ENCODE measurements at places on chromosomes 12 and 14.

DNA sequence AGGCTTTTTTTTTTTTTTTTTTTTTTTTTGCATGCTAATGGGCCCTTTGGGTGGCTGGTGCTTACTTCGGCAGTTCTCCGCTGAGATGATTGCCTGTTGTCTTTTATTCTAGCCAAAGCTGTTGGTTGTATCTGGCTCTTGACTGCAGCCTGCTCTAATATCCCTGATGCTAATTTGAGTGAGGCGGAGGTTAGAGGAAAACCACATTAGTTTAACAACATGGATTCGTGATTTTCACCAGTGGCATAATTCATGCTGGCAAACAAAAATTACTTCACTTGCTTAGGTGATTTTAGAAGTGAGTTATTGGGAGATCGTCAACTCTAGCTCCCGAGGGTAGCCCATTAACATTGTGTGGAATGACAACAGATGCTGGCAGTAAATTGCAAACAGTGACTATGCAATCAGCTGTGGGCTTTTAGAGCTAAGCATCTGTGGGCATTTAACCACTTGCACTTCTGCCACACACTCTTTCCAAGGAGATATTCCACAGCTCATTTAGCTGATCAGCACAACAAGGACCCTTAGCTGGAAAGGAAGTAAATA lies 97.6 kb upstream of the ZDHHC17 start:
- DNase-seq, result no peak

DNA sequence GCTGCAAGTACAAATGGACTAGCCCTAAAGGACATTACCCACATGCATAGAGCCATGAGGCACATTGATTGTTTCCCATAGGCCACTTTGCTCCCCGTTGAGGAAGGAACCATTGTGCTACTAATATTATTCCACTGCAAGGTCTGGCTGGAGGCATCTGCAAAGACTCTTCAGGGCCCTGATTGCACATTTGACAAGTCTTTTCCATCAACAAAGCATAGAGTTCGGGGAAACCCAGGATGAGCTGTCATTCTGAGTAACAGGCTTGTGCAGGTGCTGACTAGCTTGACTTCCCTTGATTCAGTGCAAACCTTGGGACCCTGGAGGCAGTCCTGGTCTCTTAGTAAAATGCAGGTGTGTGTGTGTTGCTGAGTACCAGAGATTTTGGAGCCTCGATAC lies 73.8 kb downstream of the SUSD6 start:
- DNase-seq, result no peak

- DNase-seq, result no peak
Measured at GRCh38 chr12:10154145-10154496, 17.8 kb downstream of the OLR1 start.

- DNase-seq, result no peak
Measured at GRCh38 chr14:101977311-101978071, 13.1 kb downstream of the DYNC1H1 start.

DNA sequence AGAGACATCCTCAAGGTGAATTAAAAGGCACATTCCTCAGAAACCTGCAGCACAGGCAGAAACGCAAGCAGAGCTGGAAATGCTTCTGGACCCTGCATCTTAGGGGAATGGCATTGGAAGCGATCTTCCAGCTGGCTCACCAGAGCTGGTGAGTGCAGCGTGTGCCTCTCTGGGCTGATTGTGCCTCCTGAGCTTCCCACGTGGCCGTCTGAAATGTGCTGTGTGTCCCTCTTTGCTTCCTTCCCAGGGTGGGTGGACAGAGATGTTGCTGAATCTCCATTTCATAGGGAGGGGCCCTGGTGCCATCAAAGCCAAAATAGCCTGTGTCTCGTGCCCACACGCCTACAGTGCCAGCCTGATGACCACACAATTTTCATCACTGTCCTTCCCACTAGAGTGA lies 34.3 kb upstream of the TMEM132D start:
- DNase-seq, result no peak

DNA sequence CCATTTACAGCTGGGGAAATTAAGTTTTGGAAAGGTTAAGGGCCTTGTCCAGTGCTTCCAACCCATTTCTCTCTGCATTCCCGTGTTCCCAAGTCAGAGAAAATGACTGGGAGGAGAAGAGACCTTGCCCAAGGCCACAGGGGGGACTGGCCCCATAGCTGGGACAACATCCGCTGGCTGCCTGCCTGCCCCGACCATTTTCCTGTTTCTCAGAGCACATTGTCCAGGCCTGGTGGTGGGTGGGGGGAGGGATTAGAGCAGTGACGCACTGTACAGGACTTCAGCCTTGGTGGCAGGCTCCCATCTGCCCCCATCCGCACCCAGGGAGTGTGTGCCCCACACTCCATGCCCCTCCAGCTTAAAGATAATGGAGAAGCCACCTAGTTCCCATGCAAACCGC lies 27.7 kb downstream of the DIO3 start:
- DNase-seq, result peak; percentile 43

GRCh38 chr12:62319058-62319457 lies 58.9 kb downstream of the USP15 start:
- no peak for DNase-seq

DNA sequence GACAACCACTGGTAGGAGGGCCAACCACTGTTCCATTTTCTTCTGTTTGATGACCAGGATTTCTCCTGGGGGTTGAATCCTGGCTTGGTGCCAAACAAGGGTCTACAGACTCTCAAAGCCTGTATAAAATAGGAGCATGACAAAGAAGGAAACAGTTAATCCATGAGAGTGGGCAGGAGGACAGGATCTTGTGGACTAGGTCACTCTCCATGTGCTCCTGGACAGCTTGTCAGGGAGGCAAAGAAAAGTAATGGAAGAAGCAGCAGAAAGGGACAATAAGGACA lies 243.7 kb downstream of the AKAP6 start:
- DNase-seq, result no peak

DNA sequence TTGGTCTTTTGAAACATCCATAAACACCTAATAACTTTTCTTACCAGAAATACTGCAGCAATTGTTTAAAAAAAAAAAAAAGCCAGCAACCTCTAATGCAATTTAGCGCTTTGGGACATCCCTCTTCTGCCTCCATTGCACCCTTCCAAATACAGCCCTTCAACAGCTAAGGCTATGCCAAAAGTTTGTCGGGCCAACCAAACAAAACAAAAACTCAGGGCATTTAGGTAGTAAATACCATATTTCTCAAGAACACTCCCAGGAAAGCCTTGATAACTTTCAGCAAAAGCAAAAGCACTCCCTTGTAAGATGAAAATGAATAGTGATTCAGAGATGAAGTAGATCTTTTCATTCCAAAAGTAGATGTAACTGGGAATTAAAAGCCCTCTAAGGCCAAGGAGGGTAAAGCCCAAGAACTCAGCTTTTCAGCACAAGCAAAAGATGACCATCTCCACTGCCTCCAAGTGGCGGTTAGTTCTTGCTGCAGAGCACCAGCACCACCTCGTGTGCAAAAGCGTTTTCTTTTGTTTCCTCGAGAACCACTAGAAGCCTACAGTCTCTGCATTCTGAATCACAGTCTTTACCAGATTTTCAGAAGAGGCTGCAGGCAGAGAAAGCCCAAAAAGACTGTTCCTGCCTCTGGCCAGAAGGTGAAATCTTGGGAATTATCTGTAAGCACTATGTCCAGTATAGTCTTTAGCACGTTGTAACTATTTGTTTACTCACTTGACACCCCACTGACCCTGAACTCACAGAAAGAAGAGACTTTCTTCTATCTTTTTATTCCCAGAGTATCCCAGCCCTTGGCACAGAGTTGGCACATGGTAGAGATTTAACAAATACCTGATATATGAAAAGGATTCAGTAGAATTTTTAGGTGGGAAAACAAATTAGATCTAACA lies 53.1 kb downstream of the SIX6 start:
- DNase-seq, result peak; percentile 71

GRCh38 chr12:47527816-47528215 lies 178.0 kb downstream of the RPAP3 start:
- DNase-seq, result no peak

- peak; percentile 76 for DNase-seq
Measured at GRCh38 chr14:70821584-70822529, 12.5 kb upstream of the MAP3K9 start.

- DNase-seq, result no peak
Measured at GRCh38 chr12:125164541-125164940, 99.3 kb downstream of the AACS start.

DNA sequence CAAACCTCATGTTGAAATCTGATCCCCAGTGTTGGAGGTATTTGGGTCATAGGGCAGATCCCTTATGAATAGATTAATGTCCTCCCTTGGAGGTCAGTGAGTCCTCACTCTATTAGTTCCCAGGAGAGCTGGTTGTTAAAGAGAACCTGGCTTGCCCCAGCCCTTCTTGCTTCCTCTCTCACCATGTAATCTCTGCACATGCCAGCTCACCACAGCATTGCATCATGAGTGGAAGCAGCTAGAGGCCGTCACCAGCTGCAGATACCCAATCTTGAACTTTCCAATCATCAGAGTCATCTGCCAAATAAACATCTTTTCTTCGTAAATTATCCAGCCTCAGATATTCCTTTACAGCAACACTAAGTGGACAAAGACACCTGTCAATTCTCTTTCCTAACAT lies 161.8 kb upstream of the IGF1 start:
- DNase-seq, result no peak

DNA sequence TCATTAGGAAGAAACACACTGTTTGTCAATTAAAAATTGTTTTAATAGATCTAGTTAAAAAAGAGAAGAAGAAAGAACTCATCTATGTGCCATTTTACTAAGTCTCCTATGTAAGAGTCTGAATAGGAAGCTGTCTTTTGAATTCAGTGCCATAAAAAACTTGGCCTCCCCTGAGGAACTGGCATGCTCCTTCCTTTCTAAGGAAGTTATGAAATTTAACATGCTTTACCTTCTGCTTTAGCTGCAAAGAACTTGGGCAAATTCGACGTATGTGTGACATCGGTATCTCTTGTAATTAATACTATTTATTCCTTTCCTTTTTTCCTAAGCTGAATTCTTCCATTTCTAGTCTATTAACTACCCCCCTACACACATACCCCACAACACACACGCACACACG lies 12.5 kb downstream of the TM7SF3 start:
- no peak for DNase-seq

GRCh38 chr12:69509904-69510827 lies 40.0 kb downstream of the FRS2 start:
- DNase-seq, result no peak

GRCh38 chr12:41731061-41731460 lies 413.6 kb downstream of the GXYLT1 start:
- no peak for DNase-seq

DNA sequence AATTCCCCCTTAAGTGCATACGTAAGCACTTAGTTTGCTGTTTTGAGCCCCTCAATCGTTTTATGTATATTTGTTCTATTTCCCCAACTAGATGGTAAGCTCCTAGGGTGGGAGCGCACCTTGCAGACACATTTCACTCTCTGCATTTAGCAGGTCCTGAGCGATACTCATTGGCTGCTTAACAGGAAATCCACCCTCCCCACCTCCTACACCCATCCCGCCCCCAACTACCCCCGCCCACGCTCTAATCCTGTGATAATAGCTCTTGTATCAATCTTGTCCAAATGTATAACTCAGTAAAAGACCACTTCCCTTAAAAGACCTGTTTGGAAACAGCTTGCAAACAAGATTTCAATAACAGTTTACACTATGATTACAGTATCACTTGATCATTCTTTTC lies 8.1 kb downstream of the LPAR5 start:
- no peak for DNase-seq

GRCh38 chr12:122318607-122319605 lies 52.6 kb upstream of the VPS33A start:
- no peak for DNase-seq

- DNase-seq, result no peak
Measured at GRCh38 chr12:132295101-132295526, 34.3 kb downstream of the GALNT9 start.

- peak; percentile 38 for DNase-seq
Measured at GRCh38 chr14:76307786-76308780, 67.9 kb upstream of the ESRRB start.

DNA sequence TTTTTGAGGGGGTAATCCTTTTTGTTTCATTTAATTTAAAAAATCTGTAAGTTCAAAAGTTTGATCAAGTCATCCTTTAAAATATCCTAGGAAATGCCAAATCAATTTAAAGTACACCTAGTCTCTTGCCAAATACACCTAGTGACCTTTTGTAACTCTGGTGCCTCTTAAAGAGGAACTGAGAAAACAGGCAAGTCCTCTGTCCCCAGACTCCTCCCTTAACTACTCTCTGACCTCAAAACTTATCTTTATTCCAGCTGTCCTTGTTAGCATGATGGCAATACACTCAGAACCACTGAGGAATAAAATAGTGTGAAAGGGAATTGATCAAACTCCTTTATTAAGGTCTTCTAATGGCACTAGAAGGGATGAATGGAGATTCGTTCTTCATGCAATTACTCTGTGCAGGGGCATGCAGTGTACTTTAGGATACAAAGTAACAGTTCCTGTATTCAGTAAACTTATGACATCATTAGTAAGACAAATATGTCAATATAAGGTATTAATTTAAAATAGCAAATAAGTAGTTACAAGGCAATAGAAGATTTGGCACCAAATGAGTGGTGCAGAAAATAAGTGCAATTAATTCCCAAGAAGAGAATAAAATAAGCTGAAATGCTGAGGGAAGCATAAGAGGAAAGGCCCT lies 3.3 kb downstream of the FAR2 start:
- DNase-seq, result no peak

- DNase-seq, result no peak
Measured at GRCh38 chr14:97106609-97107008, 309.4 kb downstream of the VRK1 start.

DNA sequence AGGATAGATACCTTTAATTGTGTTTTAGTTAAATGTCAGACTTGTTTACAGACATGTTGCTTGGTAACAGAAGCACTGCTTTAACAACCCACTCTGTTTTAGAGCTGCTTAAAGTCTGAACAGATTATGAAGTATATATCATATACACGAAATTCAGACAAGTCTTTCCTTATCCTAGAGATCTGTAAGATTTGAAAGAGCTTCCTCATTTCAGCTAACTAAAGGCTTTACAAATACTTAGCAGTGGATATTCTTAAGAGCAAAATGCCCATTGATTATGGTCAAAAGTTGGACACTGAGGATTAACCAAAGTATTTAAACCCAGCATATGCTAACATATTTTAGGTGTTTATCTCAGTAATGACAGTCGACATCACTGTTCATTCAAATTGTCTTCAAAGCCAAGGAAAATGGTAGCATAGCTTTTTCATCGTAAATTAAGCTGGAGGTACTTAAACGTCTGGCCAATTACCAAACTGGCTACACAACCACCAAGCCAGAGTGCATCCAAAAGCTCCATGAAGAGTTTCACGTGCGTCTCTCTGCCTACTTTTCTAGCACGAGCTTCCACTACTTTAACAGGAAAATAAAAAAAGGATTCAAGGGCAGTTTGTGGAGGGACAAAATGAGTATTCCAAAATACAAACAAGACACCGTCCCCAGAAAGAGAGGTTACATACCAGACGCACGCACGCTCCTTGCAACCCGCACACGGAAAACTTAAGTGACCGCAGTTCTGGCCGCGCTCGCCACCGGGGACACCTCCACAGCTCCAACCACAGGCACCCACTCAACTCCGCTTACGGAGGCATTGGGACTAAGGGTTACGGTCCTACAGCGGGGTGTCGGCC lies 565 bp downstream of the CEP83 start:
- DNase-seq, result no peak

DNA sequence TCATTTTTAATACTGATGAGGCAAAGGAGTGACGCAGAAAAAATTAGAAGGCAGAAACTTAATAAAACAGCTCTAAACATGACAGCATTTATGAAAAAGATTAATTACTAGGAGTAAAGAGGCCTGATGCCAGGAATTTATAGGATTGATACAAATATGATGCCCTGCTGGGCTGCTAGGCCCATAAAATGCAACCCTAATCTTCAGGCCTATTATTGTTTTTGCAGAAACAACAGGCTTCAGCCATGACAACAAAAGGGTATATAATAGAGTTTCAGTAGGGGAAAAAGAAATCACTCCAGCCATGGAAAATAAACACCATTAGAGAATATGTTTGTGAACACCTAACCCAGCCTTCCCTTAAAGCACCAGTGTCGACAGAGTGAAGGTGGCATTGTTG lies 50.6 kb downstream of the OTX2 start:
- DNase-seq, result no peak

All from ecto neural progenitor cell (in vitro differentiated cells).